ENCODE measurements at places on chromosomes 13 and 19.

GRCh38 chr13:25065974-25066770 is 29.8 kb upstream of the PABPC3 start:
- no peak for DNase-seq

DNA sequence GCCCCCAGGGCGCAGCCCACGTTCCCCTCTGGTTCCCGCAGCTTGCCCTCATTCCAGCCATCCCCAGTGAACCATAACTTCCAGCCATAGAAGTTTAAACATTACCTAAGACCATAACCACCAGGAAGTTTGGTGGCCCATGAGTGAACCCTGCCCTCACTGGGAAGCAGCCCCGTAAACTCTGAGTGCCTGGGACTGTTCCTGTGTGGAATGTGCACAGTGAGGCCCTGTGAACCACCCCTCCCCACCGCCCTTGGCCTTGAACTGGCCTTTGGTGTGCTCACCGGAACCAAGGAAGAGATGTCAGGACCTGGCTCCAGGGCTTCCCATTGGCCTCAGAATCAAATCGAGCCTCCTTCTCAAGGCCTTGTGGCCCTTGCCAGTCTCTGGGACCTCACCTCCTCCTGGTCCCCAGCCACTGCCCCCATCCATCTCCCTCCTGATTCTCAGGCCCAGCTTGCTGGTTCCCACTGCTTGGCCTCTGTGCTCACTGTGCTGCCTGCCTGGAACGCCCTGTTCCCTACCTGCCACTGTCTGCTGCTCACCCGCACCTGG is 46.5 kb downstream of the DNM2 start:
- no peak for DNase-seq

- DNase-seq = no peak
Observed at GRCh38 chr13:111850458-111850857, 216.5 kb upstream of the SOX1 start.

- no peak for DNase-seq
Observed at GRCh38 chr13:20435616-20436368, 89.9 kb downstream of the CRYL1 start.

GRCh38 chr19:28633319-28634018 is 579.5 kb downstream of the UQCRFS1 start:
- DNase-seq = peak; percentile 37

GRCh38 chr13:91046715-91047327 is 300.7 kb upstream of the MIR17HG start:
- DNase-seq = no peak

DNA sequence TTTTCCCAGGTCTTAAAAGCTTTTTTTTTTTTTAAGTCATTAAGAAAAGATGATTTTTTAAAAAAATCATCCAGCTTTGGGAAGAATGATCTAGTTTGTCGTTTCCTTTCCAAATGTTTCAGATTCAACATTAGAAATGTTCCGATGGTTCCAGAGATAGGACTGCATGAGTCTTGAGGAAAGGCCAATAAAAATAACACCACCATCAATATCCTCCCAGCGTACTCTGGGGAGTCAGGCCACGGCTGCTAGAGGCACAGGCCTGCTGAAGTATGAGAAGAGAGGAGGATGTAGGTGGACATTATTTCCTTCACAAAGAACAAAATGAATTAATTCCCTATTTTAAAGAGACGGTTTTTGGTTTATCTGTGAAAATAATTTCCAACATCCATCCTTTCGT is 60.0 kb upstream of the SHISA2 start:
- no peak for DNase-seq

DNA sequence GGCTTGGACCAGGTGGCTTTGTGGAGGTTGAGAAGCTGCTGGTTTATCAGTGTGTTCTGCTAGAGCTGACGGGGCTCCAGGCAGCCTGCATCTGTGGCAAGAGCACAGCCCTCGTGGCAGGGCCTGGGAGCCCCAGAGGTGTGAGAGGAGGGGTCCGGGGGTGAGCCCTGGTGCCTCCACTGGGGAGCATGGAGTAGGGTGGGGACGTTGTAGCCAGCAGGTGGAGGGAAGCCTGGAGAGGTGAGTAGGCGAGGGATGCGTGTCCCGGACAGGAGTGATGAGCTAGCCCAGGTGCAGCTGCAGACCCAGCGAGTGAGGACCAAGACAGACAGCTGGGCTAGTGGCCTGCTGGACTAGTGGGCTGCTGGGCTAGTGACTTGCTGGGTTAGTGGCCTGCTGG is 51.0 kb downstream of the SLC7A9 start:
- no peak for DNase-seq

- DNase-seq = no peak
Observed at GRCh38 chr13:102909971-102910370, 64.1 kb downstream of the ERCC5 start.

DNA sequence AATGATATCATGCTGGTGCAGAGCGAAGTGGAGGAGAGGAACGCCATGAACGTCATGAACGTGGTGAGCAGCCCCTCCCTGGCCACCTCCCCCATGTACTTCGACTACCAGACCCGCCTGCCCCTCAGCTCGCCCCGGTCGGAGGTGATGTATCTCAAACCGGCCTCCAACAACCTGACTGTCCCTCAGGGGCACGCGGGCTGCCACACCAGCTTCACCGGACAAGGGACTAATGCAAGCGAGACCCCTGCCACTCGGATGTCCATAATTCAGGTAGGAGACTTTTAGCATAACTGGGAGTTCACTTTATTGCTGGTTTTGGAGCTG is 3.3 kb downstream of the PCDH17 start:
- DNase-seq = no peak

- DNase-seq = no peak
Observed at GRCh38 chr19:805166-805551, 7.9 kb downstream of the PTBP1 start.

GRCh38 chr19:7328647-7329046 is 20.1 kb upstream of the ARHGEF18 start:
- DNase-seq = peak; percentile 26

DNA sequence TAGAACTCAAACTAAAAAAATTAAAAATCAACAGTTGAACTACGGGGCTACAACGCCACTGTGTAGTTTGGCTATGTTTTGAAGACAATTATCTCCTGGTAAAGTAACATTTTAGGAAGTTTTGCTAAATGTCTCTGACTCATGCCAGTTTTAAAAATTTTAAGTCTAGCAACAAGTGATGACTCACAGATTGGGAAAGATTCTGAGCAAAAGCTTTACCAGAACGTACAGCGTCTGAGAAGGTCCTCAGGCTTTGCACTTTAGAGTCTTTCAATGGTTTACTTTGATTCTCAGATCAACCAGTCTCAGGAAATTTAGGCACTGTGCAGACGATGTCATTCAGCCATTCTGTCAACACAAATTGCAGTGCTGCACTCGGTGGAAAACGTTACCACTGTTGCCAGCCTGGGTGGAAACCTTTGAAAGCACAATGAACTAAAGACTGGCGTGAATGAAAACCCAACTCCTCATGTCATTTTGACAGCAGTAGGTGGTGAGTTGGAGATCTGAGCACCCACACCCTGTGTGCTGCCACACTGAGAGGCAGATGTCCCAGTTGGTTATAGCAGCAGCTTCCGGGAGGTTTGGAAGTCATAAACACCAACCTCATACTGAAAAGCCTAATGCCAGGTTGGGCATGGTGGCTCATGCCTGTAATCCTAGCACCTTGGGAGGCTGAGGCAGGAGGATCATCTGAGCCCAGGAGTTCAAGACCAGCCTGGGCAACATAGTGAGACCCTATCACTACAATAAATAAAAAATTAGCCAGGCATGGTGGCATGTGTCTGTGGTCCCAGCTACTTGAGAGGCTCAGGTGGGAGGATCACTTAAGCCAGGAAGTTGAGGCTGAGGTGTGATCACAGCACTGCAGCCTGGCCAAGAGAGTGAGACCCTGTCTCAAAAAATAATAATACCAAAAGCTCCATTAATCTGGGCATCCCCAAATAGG is 6.3 kb upstream of the WTIP start:
- no peak for DNase-seq

GRCh38 chr13:32430018-32430747 is 2.3 kb upstream of the N4BP2L1 start:
- no peak for DNase-seq

DNA sequence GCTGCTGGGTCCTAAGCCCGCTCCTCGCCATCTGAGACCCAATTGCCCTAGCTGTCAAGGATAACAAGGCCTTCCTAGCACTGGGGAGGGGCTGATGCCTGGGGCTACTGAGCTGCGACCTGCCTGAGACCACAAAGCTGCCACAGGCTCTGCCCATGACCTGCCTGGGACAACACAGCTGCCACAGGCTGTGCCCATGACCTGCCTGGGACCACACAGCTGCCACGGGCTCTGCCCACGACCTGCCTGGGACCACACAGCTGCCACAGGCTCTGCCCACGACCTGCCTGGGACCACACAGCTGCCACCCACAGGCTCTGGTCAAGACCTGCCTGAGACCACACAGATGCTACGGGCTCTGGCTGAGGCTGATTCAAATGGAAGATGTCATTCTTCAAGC is 54.8 kb downstream of the EPS15L1 start:
- no peak for DNase-seq

DNA sequence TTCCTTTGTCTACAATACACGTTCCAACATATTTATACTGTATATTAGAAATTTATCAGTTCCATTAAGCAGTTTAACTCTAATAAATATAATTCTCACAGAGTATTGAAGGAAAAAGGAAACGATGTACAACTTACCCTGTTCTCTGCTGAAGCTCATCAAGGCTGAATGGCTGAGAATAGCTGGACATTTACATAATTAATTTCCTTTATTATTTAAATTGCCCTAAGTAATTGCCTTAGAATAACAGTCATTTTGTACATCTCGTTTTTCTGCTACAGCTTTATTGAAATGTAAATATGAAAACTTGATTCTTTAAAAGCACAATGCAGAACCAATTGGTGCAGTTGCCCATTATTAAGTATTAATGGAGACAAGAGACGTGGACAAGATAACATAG is 648.3 kb upstream of the ATXN8OS start:
- DNase-seq = no peak

- DNase-seq = no peak
Observed at GRCh38 chr19:45764945-45765701, 3.9 kb downstream of the SIX5 start.

GRCh38 chr13:58978331-58978730 is 1185.4 kb downstream of the DIAPH3 start:
- no peak for DNase-seq

DNA sequence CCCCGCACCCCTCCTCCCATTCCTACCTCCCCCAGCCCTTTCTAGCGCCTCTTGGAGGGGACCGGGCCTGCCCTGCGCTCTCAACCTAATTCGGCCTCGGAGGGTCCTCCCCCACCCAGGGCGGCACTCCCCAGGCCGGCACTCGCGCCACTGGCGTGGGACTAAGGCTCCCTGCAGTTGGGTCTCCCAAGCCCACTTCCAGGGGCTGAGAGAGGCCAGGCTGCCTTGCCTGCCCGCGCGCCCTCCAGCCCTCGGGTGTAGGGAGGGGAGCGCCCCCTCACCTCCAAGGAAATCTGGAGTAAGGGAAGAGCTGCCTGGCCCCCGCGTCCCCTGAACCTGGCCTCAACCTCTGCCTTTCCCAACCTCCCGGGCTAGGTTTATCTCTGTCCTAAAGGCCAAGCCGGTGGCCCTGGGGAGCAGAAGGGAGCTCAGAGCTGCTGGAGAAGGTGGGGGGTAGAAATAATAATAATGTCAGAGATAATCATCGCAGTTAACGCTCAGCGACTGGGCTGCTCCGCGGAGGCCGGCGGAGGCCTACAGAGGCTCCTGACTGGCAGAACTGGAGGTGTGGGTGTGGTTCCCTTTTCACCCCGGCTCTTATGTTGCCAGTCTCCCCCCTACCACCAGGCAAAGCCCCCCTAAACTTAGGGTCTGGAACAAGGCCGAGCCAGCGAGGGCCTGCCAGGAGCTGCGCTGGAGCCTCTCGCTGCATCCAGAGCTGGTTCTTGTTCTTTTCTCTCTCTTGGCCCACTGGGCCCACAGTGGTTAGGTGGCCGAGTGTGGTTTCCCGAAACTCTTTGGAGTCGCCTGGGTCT is 9.6 kb downstream of the ZIC2 start:
- DNase-seq = no peak
